ENCODE measurements at places on chromosomes 7 and 10. TPM values are rescaled to one million over a fixed set of nuclear protein-coding genes. Genes with fewer than 3 reads are reported as not detected.

Gene FLNC
- total RNA-seq: 60.7 TPM

Gene LEP
- total RNA-seq: not detected

Gene CPA5
- total RNA-seq: not detected

Gene PSD
- total RNA-seq: 13.1 TPM

Gene PRKCQ
- 0.43 TPM for total RNA-seq
